ELR (cell line): ENCODE measurements at places on chromosomes 5 and 9.

GRCh38 chr9:106576232-106576760, 286.7 kb upstream of the ZNF462 start:
- no peak for DNase-seq

- peak; percentile 6 for DNase-seq
Measured at GRCh38 chr5:20537911-20538703, 550.1 kb upstream of the CDH18 start.

- DNase-seq, result peak; percentile 33
Measured at GRCh38 chr9:132241840-132242620, 80.2 kb downstream of the NTNG2 start.

- DNase-seq, result peak; percentile 26
Measured at GRCh38 chr5:109936996-109937395, 247.3 kb downstream of the MAN2A1 start.

DNA sequence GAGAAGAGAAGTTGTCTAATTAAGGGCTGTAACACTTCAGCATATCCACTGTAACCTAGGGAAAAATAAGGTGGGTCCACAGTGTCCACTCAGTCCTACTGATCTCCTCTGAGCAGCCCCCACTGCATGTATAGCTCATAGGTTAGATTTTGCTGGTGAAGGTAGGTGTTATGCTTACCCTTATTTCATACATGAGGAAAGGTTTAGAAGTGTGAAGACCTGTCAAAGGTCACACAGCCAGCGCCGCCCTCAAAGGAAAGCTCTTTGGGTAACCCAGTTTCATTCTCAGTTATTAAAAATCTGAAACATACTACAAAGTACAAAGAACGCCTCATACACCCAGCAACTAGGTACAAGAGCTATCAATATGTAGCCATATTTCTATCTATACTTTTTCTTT, 87.2 kb downstream of the TLE4 start:
- no peak for DNase-seq

GRCh38 chr5:8906303-8906967, 639.4 kb downstream of the SEMA5A start:
- peak; percentile 93 for DNase-seq

DNA sequence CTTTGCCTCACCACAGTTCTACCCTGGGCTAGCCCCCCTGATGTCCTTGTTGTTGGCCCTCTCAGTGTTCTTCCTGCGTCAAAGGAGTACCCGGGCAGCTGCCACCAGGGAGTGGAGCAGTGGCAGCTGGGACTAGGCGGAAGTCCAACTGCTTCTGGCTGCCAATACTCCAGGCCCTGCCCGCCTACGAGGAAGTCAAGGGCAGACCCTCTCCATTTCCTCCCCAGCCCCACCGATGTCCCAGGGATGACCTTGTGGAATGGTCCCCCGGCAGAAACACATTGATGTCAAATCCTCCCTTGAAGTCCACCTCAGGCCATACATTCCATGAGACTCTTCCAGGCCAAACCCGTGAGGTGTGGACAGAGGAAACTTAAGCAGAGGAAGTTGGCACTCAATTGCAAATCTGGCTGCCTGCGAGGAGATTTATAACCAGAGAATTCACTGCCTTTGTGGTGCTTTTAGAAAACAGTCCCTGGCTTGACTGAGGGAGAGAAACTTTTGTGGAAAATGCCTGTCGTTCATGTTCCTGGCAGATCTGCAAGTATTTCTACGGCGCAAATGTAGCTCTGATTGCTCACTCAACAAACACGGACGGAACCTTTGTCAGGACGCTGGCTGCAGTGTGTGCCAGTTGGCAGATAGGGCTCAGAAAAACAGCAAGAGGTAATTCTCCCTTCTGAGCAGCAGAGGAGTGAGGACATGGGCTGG, 339.7 kb downstream of the RAB3C start:
- no peak for DNase-seq

GRCh38 chr5:118220556-118221195, 767.7 kb downstream of the DTWD2 start:
- no peak for DNase-seq

DNA sequence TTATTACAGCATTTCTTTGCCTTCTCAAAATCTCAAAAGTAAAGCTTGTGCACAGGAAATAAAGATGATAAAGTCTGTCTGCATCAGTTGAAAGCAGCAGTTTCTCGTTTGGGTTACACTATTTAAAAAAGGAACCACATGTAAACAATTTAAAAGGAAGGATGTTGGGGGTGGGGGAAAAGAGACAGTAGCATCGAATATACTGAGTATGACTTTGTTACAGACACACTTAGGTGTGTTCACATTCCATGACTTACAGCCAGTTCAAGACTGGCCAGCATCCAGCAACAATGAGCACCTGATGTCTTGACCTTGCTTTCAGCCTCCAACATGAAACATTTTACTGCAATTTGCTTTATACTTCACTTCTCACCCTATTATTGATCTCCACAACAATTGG, 8.7 kb downstream of the GAPT start:
- no peak for DNase-seq

DNA sequence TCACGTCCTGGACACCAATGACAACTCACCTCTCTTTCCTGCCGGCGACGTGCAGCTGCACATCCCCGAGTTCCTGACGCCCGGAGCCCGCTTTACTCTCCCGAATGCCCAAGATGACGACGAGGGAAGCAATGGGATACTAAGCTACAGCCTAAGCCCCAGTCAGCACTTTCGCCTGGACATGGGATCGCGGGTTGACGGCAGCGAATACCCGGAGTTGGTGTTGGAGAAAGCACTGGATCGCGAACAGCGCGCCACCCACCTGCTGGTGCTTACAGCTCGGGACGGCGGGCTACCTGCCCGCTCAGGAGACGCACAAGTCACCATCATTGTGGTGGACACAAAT, 1.1 kb downstream of the PCDHAC1 start:
- no peak for DNase-seq

GRCh38 chr5:36878392-36879082, 2.0 kb downstream of the NIPBL start:
- peak; percentile 68 for DNase-seq

DNA sequence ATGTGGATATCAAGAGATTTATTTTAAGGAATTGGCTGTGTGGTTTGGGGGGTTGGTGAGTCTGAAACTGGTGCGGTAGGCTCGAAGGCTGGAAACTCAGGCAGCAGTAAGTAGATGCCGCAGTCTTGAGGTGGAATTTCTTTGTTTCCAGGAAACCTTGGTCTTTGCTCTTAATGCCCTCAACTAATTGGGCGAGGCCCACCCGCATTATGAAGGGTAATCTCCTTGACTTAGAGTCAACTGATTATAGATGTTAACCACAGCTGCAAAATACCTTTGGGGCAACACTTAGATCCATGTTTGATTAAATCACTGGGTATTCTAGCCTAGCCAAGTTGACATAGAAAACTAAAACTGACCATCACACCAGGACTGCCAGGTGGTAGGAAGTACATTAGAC, 83.8 kb downstream of the ANKRD33B start:
- DNase-seq, result no peak

GRCh38 chr9:17881371-17881770, 302.5 kb downstream of the SH3GL2 start:
- DNase-seq, result no peak

- DNase-seq, result no peak
Measured at GRCh38 chr9:89497257-89497963, 503 bp downstream of the SEMA4D start.

- no peak for DNase-seq
Measured at GRCh38 chr5:113059232-113060040, 82.8 kb downstream of the DCP2 start.

DNA sequence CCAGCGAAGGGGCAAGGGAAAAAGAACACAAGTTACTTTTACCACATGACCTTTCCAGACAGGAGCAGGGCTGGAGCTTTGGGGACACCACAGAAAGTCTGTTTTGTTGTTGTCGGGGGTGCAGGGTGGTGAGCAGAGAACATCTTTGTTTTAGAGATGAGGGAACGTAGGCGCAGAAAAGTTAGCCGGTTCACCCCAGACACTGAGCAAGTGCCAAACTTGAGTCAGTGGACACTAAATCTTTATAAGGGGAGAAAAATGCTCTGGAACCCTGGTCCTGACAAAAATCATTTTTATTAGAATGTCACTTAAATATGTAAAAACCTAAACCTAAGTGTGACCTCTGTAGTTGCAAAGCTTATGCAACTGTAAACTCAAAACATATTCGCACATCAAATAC, 126.4 kb upstream of the GAS1 start:
- DNase-seq, result no peak

- DNase-seq, result peak; percentile 35
Measured at GRCh38 chr5:74336297-74336696, 304.2 kb downstream of the ENC1 start.

- DNase-seq, result no peak
Measured at GRCh38 chr5:60701321-60701968, 1.5 kb upstream of the DEPDC1B start.

GRCh38 chr9:87711857-87712800, 13.8 kb upstream of the CTSL start:
- DNase-seq, result peak; percentile 87

GRCh38 chr9:128369024-128369706, 2.0 kb upstream of the URM1 start:
- no peak for DNase-seq

DNA sequence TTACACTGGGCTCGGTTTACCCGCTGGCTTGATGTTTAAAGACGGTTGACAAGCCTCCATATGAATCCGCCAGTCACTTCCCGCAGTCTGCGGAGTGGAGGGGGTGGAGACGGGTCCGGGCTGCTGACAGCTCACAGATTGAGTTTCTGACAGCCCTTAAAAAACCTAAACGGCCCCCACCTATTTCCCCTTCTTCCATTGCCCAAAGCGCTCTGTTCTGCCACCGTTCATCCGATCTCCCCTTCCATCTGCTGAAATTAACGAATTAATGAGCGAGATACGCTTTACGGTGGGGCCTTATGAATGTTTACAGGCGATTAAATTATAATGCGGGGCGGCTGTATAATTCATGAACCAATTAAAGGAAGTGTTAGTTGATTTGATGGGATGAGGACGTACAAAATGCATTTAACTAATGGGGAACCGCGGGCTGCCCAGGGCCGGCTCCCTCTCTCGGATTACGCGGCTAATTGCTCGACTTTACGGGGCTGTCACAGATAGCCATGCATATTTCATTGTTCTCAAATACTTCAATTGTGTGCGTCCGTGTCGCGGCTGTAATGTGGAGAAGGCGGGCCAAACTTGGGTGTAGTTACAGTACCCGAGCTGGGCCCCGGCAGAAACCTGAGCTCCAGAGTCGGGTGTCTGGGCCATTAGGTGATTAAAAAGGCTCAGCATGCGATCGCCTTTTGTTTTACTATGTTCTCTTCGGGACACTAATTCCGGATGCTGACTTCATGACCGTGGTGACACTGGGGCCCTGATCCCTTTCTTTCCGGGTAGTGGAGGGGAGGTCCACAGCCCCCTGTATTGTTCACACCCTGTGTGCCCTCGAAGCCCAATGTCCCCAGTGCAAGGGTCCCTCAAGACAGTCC, 74.9 kb downstream of the GTF3C4 start:
- no peak for DNase-seq

DNA sequence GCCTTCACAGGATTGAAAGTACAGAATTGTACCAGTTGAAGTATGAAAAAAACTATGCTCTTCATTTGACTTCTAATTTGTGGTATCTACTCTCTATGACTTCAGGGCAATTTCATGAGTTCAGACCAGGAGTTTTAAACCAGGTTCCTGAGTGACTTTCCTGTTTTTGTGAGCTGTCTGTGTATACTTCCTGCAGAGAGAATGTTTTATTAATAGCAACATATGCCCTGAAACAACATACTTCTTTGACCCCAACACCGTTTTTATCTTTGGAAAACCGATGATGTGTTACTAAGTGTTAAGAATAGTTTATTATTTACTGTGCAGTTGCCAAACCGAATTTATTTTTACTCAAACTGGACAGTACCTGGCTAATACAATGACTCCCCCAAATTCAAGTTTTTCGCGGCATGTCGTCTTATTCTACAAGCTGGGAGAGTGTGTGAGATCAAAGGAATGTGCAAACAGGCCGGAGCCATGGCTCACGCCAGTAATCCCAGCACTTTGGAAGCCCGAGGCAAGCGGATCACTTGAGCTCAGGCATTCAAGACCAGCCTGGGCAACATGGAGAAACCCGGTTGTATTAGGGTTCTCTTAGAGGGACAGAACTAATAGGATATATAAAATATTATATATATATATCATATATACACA, 58.7 kb upstream of the ERBIN start:
- DNase-seq, result peak; percentile 42

DNA sequence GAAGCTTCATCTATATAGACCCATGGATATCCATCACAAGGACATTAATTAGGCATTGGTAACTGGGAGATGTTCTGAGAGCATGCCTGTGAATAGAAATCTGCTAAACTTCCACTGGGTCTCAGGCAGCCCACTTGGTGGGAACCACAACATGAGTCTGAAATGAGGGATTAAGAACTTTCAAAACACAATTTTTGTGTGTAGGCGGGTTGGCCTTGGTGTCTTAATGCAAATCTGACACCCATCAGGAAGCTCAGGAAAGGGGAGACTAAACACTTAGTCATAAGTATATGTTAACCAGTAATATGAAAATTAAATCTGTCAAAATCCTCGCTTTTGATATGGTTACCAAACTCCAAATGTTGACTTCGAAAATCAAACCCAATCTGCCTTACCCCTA, 113.2 kb downstream of the FANCC start:
- no peak for DNase-seq

DNA sequence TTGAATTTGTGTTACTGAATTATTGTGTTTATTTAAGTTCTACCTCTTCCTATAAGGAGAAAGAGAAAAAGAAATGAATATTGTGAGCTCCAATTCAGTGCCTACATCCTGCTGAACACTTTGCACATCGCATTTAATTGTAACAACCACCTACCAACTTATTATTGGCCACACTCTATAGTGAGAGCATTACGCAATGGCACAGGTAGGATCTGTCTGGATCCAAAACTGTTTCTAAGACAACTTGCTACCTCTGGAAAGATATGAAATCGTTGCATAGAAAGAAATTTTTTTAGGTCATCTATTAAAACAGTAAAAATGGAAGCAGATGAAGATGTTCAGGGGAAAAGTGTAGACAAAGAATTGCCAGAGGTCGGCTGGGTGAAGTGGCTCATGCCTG, 227.2 kb upstream of the SNX2 start:
- DNase-seq, result no peak

DNA sequence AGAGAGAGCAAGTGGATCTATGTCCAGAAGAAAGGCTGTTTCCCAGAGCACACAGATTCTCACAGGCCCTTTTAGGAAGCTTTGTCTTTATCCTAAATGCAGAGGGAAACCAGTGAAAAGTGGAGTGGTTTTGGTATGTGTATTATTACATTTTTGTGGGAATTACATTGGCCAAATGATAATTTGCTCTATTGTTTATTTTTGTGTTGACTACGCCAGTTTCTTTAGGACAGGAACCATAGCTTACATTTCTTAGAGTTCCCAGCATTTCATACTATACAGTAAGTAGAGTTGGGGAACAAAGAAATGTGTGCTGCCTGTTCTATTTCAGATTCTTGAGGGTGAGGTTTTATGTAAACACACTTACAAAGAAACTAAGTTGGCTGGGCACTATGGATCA, 29.4 kb upstream of the SPATA31D4 start:
- no peak for DNase-seq

GRCh38 chr5:174106997-174107655, 61.6 kb downstream of the NSG2 start:
- DNase-seq, result no peak

GRCh38 chr5:141694479-141694878, 12.4 kb upstream of the ARAP3 start:
- no peak for DNase-seq

- peak; percentile 24 for DNase-seq
Measured at GRCh38 chr9:29212397-29213387, 1639.4 kb upstream of the C9orf72 start.

- no peak for DNase-seq
Measured at GRCh38 chr9:101923451-101923850, 185.0 kb upstream of the GRIN3A start.
